CD4-positive, alpha-beta T cell treated with Interleukin-12 subunit alpha and Interleukin-12 subunit beta, for 1 hour (primary cell): ENCODE measurements at places on chromosomes 5 and 9.

GRCh38 chr9:132595319-132595718, 12.9 kb downstream of the BARHL1 start:
- no peak for DNase-seq

- no peak for DNase-seq
Measured at GRCh38 chr9:70318002-70318401, 59.2 kb downstream of the SMC5 start.

- no peak for DNase-seq
Measured at GRCh38 chr5:109825450-109825849, 135.7 kb downstream of the MAN2A1 start.

- DNase-seq, result no peak
Measured at GRCh38 chr9:97186493-97186892, 121.0 kb upstream of the CCDC180 start.

DNA sequence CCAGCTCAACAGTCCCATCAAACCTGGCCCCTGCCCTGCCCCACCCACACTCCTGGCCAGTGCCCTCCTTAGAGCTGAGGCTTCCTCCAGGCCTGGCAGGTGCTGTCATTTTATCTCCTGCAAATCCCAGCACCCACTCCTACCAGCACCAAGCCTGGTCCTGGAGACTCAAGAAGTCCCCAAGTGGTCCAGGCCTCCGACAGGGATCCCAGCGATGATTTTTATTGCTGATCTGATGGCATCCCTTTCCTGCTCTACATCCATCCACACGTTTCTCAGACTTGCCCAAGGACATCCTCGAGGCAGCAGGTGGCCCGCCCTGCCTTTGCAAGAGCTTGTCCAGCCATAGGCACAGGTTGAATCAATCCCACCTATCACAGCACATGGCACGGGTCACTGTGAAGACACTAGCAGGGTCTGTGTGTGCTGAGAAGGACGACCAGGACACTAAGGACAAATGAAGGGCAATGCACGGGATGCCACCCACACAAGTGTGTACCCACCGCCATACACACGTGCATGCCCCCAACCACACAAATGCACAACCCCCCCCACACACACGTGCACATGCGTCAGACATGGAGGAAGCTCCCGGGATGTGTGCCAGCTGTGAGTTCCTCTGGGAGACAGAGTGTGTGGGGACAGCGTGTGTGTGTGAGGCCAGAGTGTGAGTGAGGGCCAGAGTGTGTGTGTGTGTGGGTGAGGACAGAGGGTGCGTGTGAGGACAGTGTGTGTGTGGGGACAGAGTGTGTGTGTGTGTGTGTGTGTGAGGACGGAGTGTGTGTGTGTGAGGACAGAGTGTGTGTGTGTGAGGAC, 62.4 kb upstream of the UBAC1 start:
- DNase-seq, result no peak

DNA sequence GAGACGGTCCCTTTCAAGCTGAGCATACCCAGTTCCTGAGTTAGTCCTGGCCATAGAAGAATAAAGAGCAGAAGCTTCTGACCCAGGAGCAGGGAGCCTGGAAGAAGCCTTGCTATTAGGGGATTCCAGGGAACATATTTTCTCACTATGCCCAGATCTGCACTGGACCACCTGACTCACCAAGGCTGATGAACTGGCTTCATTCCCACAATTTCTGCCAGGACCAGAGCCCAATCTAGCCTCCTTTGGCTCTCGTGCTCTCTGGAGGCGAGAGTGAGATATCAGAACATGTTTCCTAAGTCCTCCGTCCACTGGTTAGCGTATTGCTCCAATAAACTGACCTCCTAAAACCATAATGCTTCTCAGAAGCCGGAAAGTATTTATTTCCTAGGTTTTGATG, 9.9 kb downstream of the GABBR2 start:
- DNase-seq, result no peak

DNA sequence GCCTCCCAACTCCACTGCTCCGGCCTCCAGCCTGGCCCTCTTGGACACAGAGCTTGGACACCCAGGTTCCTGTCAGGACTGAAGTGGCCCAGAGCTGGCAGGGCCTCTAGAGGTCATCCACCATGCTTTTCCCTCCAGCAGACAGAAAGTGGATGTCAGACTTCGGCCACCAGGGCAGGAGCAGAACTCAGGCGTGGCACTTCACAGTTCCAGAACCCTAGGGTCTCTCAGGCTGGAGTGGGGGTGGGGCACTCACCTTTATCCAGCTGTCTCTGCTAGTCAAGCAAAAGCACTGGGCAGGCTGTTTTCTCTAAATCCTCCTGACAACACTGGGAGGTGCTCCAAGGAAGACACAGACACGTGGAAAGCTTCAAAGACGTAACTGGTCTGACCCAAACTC, 35.6 kb upstream of the N4BP3 start:
- DNase-seq, result no peak

DNA sequence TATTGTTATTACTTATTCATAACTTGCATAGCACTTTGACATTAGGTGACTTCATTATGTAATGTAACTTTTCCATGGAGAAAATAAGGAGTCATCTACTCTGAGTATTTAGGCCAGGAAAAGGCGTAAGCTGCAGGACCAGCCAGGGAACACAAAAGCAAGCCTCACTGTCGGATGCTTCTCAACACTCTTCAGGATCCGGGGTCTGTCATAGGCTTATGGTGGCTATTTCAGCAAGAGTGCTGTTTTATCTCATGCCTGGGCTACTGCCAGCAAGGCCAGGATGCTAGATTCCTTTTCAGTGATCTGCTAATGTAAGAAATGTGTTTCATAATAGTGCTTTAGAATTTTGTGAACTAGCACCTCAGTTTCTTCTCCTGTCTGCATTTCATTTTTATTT, 162.4 kb downstream of the CHSY3 start:
- no peak for DNase-seq

DNA sequence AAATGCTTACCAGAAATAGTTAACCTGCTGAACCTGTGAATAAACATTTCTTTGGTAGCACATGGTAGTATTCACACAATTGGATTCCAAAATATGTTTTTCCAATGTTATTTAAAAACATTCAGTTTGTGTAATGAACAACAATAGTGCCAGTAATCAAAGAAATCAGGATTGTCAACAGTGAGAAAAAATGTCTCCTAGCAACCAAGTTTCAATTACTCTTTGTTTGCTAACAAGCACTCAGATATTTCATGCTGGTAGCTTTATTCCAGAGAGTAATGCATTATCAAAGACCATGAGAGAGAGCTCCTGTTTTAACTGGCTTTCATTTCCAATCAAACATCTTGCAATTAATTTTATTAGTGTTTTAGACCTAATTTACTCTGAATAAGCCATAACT, 768.1 kb upstream of the GRAMD2B start:
- DNase-seq, result no peak

DNA sequence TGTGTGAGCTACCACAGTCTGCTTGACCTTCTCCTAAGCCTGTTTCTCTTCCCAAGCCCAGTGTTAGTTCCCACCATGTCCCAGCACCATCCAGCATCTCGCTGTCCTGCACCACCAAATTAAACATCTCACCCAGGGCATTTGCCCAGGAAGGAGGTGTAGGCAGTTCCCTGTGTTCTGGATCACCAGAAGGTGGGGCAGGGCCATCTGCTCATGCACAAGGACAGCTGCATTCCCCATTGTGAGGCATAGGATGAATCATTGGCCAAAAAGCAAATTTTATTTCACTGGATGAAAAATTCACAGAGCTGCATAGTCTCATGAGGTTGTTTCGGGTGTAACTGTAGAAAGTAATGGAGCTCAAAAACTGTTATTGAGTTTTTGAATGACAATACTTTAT, 89.5 kb upstream of the GRIA1 start:
- no peak for DNase-seq
